ENCODE measurements at places on chromosomes 4 and X. TPM values are rescaled to one million over a fixed set of nuclear protein-coding genes. Genes with fewer than 3 reads are reported as not detected.

DNA sequence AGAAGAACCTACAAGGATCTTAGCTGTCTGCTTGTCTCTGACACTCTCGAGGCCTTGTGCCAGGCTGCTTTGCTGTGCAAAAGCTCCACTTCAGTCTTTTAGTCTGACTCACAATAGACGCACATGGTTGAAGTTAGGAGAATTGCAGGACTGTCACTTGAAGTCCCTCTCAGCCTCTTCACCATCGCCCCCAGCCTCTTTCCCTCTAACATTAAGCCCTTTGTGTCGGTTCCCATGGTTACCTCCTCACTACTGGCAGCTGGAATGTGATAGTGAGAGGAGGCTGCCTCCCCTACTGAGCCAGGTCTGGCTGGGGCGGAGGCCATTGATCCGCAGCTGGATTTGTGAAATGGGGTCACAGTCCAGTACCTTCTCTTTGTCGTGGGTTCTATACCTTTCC is 201.8 kb downstream of the SOWAHB start:
- DNase-seq = no peak
- H3K27me3 ChIP-seq = no peaks in the 10 kb centered on the region
- H3K4me3 ChIP-seq = no peak overlapping the region
- 0 out of 2 replicates have a peak, but pooled peaks cover 3% of the 10 kb centered on the region for H3K36me3 ChIP-seq
- H3K4me1 ChIP-seq = peaks cover 29% of the 10 kb centered on the region
- no peak overlapping the region for H3K27ac ChIP-seq

DNA sequence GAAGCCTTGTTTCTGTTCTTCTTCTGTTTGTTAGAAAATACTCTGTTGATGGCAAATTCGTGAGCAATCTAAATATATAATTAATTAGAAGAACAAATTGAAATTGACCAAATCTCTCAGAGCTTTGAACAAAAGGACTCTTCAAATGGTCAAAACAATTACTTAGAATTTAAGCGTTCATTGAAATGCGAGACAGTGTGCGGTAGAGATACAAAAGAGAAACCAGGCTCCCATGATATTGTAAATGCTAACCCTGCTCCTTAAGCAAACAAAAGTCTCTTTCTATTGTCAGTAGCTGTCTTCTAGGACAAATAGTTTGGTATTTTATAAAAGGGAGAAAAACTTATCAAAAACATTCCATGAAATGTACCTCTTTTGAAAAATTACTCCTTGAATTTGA is 453.4 kb upstream of the MAGEB2 start:
- no peak overlapping the region for H3K27ac ChIP-seq
- no peaks in the 10 kb centered on the region for H3K36me3 ChIP-seq
- H3K4me1 ChIP-seq = no peaks in the 10 kb centered on the region
- no peak overlapping the region for H3K4me3 ChIP-seq
- no peaks in the 10 kb centered on the region for H3K27me3 ChIP-seq
- no peak for DNase-seq

The PRDM5 gene
- 0.85 TPM for total RNA-seq

The TBC1D9 gene
- 17.0 TPM for total RNA-seq

Measured in PC-9 (cell line).